ENCODE measurements at places on chromosomes 3 and 15.

GRCh38 chr3:31369637-31370379, 162.9 kb upstream of the STT3B start:
- DNase-seq = no peak

DNA sequence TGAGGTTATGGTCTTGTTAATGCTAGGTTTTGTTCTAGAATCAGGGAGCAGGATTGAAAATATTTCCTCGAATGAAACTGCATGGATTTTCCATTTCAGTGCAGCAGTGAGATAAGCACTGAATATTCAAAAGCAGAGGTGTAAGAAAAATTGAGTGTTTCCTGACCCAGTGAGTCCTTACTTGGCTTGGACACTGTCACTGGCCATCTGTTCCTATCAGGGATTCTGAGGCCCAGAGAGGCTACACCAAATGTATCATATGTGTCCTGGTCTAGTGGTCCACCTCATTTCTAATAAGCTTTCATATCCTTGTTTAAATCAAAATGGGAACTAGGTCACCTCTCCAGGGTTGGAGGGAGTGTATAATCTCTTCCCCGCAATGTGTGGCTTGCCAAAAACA, 61.1 kb upstream of the RAD18 start:
- no peak for DNase-seq

DNA sequence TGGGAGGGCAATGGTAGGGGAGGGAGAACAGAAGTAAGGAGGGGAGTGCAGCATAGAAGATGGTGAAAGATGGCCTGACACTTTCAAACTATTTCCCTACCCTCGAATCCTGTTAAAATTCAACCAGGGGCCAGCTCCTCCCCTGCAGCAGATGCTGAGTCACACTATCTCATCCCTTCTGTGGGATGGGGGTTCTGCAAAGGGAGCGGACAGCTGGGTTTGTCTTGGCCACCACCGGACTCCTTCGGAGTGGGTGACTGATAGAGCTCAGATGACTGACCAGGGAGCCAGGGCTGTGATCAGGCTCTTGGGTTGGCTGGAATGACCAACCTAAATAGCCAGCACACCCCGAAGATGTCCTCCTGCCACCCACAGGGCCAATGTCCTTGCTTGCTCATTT, 33.6 kb upstream of the TMCC1 start:
- DNase-seq = no peak

DNA sequence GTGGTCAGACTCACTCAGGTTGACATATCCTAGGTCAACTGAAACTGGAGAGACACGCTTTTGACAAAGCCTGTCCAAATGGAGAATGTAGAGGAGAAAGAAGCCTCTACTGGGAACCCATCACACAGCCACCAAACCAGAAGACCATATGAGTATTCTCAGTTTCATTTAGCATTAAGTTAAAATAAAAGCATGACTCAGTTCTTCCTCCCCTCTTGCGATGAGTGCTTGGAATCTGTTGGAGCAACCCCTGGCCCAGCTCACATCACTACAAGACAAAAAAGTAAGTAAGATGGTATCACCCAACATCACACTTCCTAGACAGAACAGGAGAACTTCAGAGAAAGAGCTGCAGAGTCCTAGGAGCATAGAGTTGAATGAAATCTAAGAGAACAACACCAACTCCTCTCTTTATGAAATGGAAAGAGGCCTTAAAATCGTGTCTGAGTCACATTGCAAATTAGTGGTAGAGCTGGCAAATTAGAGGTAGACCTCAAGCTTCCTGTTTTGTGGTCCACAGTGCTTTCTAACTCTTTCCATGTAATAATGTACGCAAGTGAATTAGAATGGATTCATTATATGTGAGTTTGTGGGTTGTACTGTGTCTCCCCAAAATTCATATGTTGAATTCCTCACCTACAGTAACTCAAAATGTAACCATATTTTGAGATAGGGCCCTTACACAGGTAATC, 51.2 kb downstream of the FGF12 start:
- DNase-seq = no peak

DNA sequence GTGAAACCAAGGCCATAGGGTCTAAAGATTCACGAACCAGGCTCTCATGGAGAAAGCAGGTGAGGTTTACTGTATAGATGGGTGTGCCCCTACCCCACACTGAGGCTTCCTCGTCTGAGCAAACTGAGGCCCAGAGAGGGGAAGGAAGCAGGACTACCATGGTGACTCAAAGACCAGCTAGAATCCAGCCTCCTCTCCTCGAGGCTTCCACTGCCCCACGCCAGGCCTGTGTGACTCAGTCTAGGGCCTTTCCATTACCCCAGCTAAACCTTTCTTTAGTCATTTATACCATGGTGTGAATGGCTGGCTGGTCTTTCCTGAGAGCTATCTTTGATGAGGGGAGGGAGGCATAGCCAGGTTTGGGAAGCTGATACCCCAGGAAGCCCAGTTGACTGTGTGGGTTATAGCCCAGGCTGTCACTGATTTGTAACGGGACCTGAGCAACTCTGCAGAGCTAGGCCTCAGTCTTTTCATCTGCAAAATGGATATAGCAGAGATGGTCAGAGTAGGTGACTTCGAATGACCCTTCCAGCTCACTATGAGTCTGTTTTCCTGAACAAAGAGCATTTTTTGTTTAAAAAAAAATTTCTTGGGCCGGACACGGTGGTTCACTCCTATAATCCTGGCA, 3.0 kb upstream of the RHO start:
- DNase-seq = no peak

GRCh38 chr3:159252772-159253384, 451.0 kb downstream of the MFSD1 start:
- peak; percentile 80 for DNase-seq

DNA sequence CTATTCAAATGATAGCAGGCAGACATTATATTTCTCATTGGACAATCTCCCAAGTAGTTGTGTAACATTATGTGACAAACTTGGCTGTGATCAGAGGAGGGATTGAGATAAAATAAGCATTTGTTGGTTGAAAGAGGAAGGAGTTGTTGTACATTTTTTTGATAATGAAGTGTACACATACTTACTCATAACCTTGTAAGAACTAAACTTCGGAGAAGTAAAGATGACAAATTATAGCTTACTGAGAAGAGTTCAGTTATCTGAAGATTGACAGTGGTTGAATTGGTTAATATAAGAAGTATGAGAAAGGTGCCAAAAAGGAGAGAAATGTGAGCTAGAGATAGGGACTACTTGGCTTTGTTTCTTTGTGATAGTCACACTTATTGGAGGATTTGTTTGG, 32.6 kb downstream of the STT3B start:
- DNase-seq = no peak

DNA sequence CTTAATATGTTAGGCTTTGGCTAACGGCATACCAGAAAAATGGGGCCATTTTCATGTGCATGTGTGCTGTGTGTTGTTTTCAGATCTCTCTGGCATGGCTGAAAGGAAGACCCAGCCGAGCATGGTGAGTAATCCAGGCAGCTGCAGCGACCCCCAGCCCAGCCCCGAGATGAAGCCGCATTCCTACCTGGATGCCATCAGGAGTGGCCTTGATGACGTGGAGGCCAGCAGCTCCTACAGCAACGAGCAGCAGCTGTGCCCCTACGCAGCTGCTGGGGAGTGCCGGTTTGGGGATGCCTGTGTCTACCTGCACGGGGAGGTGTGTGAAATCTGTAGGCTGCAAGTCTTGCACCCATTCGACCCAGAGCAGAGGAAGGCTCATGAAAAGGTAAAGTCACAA, 15.1 kb downstream of the MKRN2 start:
- no peak for DNase-seq

DNA sequence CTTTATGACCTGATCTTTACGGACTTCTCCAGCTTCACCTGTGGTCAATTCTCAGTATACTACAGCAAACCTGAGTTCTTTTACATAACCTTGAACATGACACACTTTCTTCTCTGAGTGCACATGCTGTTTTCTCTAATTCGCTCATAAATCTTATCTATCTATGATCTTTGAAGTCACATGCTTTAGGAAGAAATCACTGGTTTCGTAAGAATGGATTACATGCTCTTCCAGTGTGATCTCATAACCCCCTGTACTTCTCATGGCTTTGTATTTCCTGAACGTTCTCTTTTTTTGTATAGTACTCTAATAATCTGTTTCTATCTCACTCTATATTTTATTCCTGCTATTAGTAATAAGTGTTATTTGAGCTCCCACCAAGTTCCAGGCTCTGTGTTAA, 1165.2 kb downstream of the TBL1XR1 start:
- DNase-seq = no peak

- DNase-seq = no peak
Observed at GRCh38 chr3:147383617-147384016, 22.7 kb downstream of the ZIC4 start.

GRCh38 chr15:39056357-39056756, 491.7 kb upstream of the RASGRP1 start:
- DNase-seq = no peak

GRCh38 chr15:40137303-40138200, 23.3 kb upstream of the BUB1B start:
- DNase-seq = no peak

DNA sequence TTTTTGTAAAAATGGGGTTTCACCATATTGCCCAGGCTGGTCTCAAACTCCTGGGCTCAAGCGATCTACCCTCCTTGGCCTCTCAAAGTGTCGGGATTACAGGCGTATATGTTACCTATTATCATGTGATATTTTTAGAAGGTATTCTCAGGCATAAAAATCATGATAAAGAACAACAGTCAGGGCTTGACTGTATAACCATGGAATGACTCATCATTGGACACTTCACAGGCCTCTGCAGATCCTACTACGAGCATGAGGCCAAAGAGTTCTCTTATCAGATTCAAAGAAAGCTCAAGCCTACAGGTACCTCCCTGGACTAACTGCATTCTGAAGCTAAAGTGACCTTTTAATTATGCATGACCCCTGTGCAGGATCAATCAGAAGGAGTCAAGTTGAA, 91.7 kb upstream of the PRICKLE2 start:
- DNase-seq = no peak

DNA sequence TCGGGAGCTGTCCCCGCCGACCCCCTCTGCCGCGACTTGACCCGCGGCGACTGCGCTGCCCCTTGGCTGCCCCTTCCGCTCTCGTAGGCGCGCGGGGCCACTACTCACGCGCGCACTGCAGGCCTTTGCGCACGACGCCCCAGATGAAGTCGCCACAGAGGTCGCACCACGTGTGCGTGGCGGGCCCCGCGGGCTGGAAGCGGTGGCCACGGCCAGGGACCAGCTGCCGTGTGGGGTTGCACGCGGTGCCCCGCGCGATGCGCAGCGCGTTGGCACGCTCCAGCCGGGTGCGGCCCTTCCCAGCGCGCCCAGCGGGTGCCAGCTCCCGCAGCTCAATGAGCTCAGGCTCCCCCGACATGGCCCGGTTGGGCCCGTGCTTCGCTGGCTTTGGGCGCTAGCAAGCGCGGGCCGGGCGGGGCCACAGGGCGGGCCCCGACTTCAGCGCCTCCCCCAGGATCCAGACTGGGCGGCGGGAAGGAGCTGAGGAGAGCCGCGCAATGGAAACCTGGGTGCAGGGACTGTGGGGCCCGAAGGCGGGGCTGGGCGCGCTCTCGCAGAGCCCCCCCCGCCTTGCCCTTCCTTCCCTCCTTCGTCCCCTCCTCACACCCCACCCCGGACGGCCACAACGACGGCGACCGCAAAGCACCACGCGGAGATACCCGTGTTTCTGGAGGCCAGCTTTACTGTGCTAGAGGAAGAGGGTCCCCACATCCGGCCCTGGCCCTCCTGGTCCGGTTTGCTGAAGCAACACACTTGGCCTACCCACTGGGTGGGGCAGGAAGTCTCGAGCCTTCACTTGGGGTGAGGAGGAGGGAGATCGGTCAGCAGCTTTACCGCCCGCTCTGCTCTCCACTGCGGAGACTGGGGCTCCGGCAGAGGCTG, at the start of gene RASSF1:
Gene RASSF1, minus strand, starts transcription at position 389 of the 882 bp plus-strand sequence. Its CDS starts 31 bp downstream, at position 358.
- DNase-seq = no peak

DNA sequence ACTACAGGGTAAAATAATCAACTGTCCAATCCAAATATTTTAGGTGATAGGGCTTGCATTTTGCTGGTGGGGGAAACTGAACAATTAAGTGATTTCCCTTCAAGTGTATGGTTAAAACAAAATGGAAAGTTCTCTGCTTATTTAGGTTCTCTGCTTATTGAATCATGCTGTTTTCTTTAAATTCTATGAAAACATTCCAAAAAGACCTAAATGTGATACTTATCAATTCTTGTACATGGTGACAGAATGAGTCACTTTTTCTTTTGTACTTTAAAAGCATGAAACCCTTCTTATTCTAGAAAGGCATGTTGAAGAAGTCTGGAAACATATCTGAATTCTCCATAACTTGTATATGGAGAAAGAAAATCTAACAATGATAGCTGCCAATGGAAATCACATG, 192.6 kb downstream of the FMN1 start:
- DNase-seq = no peak

- DNase-seq = no peak
Observed at GRCh38 chr3:193210618-193211017, 30.4 kb upstream of the PLAAT1 start.

DNA sequence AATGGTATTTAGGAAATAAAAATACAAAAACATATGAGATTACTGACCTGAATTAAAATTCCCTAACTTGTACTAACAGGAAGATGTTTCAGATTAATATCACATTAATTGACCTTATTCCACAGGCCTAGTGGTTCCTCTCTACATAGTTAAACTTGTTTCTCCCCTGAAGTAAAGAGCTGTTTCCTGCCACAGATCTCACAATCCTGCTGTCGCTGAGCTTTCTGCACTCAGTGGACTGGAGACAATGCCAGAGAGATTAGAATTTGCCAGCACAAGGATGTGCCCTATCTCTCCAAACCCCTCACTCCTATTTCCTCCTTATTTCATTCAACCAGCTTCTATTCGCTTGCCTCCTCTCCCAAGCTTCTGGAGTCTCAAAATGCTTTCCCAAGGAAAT, 130.6 kb downstream of the CTNNB1 start:
- DNase-seq = no peak

DNA sequence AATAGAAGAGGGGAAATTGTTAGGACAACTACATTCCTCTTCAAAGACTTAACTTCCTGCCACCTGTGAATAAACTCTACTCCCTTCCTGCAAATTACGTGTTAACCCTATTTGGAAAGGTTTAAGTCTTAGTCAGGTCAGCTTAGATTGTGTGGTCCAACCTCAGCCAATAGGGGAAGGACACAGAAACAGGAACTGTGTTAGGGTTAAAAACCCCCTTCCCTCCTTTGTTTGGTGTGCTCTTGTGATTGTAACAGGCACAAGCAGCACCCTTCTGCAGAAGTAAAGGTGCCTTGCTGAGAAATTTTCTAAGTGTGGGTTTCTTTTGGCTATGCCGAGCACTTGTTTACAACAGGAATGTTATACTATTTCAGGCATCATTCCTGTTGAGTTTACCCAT, 45.0 kb upstream of the FSTL1 start:
- DNase-seq = no peak

- no peak for DNase-seq
Observed at GRCh38 chr3:148420242-148420641, 277.5 kb upstream of the AGTR1 start.

- no peak for DNase-seq
Observed at GRCh38 chr3:159137949-159138348, 336.1 kb downstream of the MFSD1 start.

DNA sequence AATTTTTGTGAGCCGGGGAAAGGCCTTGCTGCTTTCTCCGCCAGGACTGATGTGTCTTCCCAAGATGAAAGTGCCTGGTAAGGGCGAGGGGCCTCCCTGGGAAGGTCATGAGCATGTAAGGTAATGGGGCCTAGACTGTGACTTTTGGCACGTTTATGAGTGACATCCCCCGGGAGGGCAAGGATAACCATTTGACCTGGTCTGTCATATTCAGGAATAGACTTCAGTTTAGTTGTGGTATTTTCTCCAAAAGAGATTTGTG, 631 bp upstream of the CNBP start:
- peak; percentile 24 for DNase-seq
